ENCODE measurements at places on chromosomes 5 and 9.

GRCh38 chr9:95100071-95100627 is 217.4 kb downstream of the FANCC start:
- no peak for DNase-seq

GRCh38 chr9:137467896-137468295 is 8.8 kb upstream of the NSMF start:
- DNase-seq: no peak

DNA sequence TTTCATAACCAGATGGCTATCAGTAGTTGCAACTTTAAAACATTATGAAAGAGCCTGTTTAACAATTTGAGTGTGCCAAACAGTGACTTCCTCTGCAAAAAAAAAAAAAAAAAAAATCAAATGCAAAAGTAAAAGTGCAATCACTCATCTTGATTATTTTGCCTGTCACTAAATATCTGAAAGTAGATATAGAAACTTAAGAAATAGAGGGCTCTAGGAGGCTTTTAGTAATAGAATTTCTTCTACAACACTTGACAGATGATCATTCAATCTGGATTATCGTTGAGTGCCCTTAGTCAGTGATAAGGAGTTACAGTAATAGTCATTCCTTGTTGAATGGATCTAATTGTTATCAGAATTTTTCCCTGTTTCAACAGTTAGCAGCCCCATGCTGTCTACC is 101.8 kb downstream of the CETN3 start:
- no peak for DNase-seq

GRCh38 chr5:59171131-59171530 is 588.3 kb downstream of the RAB3C start:
- no peak for DNase-seq

- DNase-seq: no peak
Measured at GRCh38 chr9:130537346-130538050, 41.9 kb upstream of the FUBP3 start.

GRCh38 chr5:16856531-16856930 is 79.6 kb downstream of the MYO10 start:
- no peak for DNase-seq

- no peak for DNase-seq
Measured at GRCh38 chr5:10904862-10905432, 143.9 kb upstream of the DAP start.

- DNase-seq: no peak
Measured at GRCh38 chr5:164355267-164355830, 849.9 kb downstream of the MAT2B start.

DNA sequence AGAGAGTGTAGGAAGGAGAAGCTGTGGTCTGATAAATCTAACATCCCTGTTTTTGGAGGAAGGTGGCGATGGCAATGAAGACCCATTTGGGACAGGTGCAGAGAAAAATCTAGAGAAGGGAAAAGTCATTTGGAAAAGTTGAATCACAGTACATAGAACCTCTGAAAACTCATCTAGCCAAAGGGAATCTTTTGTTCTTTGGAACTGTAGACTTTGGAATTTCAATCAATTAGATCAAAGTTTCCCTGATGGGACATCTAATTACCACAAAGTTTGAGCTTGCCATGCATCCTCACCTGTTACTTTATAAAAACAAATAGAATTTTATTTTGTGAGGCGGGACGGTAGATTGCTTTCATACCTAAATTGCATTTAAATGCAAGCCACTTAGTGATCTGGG is 294.9 kb downstream of the TRPM3 start:
- no peak for DNase-seq

DNA sequence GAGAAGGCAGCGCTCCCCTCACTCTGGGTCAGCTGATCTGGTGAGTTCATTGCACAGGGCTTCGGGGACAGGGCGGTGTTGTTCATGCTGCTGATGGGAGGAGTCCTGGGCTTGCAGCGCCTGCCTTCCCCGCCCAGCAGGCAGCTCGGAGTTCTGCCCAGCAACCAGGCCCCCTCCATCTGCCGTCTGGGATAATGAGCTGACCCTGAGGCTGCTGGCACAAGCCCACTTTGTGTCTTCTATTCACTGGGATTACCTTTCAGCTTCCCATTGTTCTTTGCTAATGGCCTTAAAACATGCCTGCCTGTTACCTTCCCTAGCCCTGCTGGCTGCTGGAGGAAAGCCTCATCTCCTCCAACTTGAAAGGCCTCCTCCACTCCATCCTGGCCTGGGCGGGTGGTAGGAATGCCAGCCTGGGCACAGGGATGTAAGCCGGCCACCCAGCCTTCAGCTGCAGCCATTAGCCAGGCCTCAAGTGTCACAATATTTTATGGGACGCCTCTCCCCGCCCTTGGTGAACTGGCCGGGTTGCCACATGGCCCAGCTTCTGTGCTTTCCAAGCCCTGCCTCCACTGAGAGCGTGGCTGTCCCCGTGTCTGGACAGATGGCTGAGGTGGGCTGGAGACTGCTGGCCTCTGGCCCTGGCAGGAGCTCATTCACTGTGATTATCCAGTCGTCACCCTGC is 70.4 kb downstream of the GADD45G start:
- no peak for DNase-seq

DNA sequence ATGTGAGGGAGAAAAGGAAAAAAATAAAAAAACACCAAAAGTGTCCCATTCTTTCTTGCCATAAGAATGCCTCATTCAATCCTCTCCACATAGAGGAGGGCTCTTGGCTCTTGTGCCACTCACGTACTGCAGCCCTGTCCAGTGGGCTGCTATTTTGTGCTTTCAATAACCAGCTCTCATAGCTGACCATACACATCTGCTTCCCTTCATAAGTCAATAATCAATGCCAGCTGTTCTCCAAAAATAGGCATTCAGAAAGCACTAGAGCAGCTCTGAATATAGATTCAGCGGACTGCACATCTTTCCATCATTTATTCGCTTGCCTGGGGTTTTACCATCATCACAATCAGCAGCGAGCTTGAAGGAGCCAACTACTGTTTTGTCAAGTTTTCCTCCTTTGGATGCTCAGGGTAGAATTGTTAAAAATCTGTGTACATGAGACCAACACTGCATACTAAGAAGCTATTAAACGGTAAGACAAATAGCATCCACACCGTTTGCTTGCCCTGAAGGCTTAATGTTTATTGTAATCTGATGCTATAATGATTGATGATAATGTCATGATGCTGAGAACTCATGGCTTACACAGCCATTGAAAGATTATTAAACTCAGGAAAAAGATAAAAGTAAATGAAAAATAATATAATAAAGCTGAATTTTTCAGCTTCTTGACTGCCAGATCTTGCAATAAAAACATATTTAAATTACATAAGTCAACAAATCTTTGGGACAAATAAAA is 80.0 kb downstream of the OXCT1 start:
- DNase-seq: no peak

GRCh38 chr5:131774652-131775367 is 22.0 kb downstream of the FNIP1 start:
- DNase-seq: no peak

- DNase-seq: peak; percentile 9
Measured at GRCh38 chr5:40165789-40166728, 513.7 kb upstream of the PTGER4 start.

GRCh38 chr5:133108481-133108921 is 56.7 kb downstream of the HSPA4 start:
- no peak for DNase-seq

GRCh38 chr5:133292300-133292699 is 240.5 kb downstream of the HSPA4 start:
- DNase-seq: no peak

GRCh38 chr5:81633891-81634290 is 117.0 kb downstream of the SSBP2 start:
- no peak for DNase-seq

DNA sequence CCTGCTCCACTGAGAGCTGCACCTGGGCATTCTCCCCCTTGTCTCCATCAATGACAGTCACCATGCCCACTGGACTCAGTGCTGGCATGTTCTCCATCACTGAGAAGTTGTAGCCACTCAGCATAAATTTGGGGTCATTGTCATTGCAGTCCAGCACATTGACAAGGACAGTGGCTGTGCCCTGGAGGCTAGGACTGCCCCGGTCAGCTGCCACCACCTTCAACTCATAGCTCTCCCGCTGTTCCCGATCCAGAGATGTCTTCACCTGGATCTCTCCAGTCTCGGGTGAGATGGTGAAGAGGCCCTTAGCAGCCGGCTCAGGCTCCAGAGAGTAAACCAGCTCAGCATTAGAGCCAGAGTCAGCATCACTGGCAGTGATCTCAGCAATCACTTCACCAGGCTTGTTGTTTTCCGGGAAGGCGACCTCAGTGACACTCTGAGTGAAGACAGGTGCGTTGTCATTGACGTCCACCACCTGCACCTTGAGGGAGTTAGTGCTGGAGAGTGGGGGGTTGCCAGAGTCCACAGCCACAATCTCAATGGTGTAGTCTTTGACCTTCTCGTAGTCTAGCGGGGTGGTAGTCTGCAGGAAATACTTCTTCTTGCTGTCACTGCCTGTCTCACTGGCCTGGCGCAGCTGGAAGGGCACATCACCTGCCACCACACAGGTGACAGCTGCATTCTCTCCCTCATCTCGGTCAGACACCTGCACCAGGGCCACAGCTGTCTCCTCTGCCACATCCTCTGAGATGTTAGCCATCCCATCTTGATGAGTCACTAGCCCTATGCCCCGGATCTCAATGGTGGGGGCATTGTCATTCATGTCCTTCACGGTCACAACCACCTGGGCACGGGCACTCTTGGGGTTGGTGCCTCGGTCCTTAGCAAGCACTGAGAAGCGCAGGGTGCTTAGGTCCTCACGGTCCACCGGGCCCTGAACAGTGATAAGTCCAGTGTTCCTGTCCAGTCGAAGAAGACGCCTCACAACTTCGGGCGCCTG is 13.5 kb downstream of the PCDH1 start:
- DNase-seq: no peak

GRCh38 chr5:43693411-43693810 is 90.4 kb downstream of the NNT start:
- no peak for DNase-seq

DNA sequence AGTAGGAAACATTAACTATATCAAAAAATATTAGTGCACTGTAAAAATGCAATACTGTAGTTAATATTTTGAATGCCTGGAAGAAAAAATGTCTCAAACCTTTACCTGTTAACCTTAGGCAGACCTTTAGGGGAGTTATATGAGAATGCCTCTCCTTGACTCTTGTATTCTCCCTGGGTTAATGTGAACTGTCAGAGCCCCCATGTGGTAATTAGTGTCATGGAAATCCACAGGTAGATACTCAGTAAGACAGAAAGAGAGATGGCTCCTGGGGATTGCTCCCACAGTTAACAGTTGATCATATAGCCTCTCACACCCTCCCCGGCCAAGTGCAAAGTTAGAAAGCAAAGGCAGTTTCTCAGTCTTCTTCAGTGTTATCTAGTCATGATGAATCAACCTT is 742.8 kb downstream of the NR2F1-AS1 start:
- peak; percentile 20 for DNase-seq

GRCh38 chr5:143393524-143393923 is 10.0 kb downstream of the NR3C1 start:
- DNase-seq: no peak

- no peak for DNase-seq
Measured at GRCh38 chr5:103693517-103693916, 130.9 kb upstream of the NUDT12 start.

DNA sequence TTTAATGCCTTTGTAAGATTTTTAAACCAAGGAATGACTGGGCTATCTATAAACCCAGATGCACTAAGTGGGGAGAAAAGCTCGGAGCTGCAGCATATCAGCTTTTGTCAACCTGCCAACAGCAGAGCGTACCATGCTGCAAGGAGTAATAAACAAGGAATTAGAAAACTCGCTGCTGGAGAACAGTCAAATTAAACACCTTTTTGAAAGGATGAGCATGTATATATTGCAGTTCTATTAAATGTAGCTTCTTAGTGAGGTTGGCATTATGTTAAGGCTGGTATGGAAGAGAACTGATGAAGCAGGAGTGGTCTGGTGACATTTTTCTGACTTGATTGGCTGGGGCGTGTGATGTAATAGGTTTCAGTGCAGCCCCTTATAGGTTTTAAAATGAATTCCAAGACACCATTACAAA is 74.7 kb downstream of the PIK3R1 start:
- DNase-seq: no peak

- no peak for DNase-seq
Measured at GRCh38 chr9:13778631-13779030, 499.1 kb upstream of the MPDZ start.

- no peak for DNase-seq
Measured at GRCh38 chr9:905906-906305, 64.4 kb downstream of the DMRT1 start.

DNA sequence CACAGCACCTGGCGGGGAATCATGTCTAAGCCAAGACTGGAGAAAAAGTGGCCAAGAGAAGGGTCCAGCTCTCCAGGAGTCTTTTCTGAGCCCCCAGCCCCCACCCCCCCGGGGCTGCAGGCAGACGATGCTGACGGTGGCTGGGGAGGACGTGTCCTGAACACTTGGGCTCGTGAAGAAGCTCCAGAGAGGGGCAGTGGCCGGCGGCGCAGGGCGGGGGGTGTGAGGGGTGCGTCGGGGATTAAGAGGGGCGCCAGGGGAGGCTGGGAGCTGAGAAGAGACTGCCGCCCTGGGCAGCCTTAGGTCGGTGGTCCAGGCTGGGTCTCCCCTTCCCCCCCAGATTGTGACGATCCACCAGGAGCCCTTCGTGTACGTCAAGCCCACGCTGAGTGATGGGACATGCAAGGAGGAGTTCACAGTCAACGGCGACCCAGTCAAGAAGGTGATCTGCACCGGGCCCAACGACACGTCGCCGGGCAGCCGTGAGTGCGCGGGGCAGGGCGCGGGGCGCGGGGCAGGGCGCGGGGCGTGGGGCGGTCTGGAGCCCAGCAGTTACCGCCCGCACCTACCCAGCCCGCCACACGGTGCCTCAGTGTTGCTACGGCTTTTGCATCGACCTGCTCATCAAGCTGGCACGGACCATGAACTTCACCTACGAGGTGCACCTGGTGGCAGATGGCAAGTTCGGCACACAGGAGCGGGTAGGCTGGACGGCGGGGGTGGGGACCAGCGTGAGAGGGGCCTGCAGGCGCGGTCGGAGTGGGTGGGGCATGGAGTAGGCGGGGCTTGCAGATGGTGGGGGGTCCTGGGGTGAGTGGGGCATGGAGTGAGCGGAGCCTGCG is 8.9 kb downstream of the LRRC26 start:
- DNase-seq: no peak

GRCh38 chr5:118956727-118957126 is 31.6 kb downstream of the DTWD2 start:
- peak; percentile 32 for DNase-seq

DNA sequence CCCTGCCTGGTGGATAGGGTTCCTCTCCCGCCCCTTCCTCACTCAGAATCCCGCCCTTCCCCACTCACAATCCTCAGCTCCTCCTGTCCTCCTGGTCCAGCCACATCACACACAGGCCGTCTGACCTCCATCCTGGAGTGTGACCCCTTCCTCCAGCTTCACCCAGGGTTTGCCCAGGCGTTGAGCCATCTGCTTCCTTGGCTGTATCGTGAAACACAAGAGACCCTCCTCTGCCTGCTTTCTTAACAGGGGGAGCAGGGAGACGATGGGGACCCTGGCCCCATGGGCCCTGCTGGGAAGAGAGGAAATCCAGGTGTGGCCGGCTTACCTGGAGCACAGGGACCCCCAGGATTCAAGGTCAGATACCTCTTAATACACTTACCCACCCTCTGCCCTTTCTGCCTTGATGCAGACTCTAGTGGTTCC is 32.3 kb upstream of the ORM1 start:
- DNase-seq: no peak

- no peak for DNase-seq
Measured at GRCh38 chr5:107296572-107296971, 374.2 kb downstream of the EFNA5 start.

GRCh38 chr9:13932528-13933267 is 381.2 kb downstream of the NFIB start:
- no peak for DNase-seq

All from NCI-H460 (cell line).